Activated naive CD4-positive, alpha-beta T cell (primary cell): ENCODE measurements at places on chromosomes 7 and 10.

DNA sequence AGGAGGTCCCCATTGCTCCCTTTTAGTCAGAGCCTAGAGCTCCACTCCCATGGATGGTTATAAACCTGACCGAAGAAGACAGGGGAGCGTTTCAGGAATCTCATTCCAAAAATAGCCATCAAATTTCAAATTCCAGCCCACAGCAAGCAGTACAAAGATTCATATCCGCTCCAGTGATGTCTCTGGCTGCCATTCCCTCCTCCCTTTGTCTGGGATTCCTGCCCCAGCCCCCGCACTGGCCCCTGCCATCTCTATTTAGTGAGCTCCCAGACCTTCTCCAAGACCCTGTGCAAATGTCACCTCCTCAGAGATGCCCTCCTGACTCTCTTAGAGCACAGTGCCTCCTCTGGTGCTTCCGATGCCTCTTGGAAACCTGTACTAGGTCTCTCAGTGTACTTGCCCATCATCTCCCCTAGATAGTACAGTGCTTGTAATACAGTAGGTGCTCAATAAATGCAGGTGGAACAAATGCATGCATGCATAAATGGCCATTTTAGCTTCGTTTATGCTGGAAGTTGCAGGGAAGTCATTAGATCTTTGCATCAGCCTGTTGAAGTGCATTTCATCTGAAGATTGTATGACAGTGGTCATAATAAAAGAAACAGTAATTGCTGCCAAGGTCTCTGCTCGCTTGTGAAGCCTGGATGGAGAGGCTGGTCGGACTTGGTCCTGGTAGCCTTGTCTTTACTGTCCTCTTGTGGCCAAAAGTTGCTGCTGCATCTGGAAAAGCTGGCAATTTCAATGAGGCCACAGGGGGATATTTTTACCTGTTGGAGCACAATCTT, 32.0 kb upstream of the HABP2 start:
- no peak for DNase-seq

- DNase-seq = no peak
Measured at GRCh38 chr10:62171791-62172190, 96.9 kb downstream of the RTKN2 start.

DNA sequence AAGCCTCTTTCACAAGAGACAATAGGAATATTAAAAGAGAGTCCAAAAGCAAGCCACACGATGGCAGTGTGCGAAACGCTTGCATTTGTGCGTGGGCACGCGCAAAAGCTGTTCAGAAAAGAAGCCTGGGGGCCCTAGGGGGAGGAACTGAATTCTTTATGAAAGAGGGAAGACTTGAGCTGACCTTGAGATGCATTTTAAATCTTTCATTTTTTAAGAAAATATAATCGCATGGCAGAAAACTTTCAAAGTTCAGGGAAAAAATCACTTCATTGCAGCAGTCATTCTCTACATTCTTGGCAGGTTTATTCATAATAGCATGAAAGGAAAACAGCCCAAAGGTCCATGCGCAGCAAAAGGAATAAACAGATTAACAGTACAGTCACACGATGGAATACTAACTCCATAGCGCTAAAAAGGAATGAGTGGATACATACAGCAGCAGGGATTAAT, 206.5 kb upstream of the PRKCQ start:
- no peak for DNase-seq

DNA sequence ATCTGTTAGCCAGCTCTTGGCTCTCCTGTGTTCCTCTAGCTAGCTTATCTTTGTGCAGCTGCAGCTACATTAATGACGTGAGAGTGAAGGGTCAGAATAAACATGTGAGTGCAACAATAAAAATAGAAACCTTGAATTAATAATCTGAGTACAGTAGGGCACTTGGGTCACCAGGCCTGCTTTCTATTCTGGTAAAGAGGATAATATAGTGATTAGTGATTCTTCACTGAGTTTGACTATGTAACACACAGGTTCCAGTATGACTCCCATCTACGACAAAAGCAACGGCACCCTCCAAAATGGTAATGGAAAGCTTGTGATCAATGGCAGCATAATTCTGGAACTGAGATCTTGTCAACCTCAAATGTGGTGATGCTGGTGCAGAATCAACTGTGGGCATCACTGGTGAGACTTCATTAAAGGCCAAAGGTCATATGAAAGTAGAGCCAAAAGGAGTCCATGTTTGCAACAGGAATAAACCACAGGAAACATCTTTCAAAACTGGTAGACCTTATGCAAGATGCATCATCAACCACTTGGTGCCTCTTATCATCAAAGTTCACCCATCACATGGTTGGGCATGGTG, 77.6 kb downstream of the NRBF2 start:
- no peak for DNase-seq

- no peak for DNase-seq
Measured at GRCh38 chr10:120609006-120609405, 152.0 kb downstream of the PLPP4 start.

GRCh38 chr7:125908711-125909110, 979.1 kb upstream of the POT1 start:
- no peak for DNase-seq

- DNase-seq = no peak
Measured at GRCh38 chr10:71323407-71323806, 4.3 kb downstream of the SLC29A3 start.

- no peak for DNase-seq
Measured at GRCh38 chr7:4745971-4746919, 29.2 kb upstream of the AP5Z1 start.

- DNase-seq = no peak
Measured at GRCh38 chr10:32160864-32161263, 104.6 kb upstream of the KIF5B start.

GRCh38 chr7:6271060-6271658, 1.3 kb downstream of the CYTH3 start:
- no peak for DNase-seq

DNA sequence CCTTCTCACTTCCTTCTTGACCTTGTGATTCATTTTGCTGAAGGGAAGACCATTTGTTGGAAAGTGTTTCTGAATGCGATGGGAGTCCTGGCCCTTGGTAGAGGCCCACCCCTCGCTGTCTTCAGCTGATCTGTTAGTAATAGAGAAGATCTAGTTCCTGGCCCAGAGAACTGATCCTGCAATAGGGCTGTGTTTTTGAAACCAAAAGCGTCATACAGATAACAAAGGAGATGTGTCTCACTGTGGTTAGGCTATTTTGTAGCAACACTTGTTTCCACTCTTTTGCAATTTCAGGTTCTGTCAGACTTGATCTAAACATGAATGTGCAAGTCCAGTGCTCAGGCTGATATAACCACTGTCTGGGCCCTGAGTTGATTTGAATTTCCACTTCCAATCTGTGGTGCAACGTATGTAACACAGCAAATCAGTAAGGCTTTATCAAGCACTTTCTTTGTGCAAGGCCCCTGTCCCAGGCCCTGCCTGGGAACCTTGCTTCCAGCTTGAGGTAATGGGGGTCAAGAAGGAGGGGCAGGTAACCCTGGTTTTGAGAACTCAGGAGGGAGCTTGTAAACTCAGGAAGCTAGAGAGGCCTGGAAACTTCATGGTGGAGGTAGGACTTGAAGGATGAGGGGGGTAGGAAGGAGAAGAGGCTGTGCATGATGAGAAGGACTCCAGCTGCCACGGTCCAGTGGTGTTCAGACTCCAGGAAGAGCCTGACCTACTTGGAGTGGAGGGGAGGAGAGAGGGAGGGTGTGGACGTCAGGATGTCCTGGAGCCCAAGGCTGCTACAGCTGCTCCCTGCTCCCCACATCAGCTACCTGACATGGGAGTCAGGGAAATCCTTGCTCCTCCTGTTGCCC, 42.2 kb upstream of the SRGN start:
- no peak for DNase-seq

GRCh38 chr7:37236906-37237305, 211.8 kb downstream of the ELMO1 start:
- no peak for DNase-seq

DNA sequence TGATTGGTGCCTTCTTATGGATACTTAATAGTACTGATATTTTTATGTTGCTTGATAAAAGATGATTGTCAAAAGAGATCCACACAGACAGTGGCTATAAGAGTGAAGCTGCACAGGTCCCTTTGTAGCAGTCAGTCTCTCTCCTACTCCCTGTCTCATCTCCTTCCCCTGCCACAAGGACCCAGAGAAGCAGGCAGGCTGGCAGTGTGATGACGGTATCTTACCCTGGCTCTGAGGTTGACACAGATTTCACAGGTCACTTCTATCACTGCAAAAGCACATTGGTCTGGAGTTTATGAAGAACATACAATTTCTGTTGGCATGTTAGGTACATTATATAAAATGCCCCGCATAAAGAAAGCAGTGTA, 64.4 kb upstream of the AHR start:
- DNase-seq = no peak

GRCh38 chr10:66144016-66144415, 781.8 kb upstream of the LRRTM3 start:
- no peak for DNase-seq

GRCh38 chr10:77618117-77618516, 19.5 kb downstream of the KCNMA1 start:
- no peak for DNase-seq

DNA sequence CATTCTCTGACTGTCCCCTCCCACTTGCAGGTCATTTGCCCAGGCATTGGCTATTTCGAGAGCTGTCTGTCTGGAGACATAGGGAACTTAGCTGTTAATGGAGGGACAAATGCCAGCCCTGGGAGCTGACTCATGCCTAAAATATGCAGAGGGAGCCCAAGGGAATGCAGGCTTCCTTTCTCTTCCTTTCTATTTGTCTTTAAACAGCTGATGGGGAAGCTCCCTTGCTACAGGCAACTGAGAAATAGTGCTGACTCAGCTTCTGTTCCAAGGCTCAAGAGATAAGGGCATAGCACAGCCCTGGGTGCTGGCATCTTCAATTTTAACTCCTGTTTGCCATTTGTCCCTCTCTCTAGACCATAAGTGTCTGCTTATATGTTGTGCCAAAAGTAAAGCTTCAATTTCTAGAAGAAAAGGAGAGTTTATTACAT, 82.7 kb upstream of the C1GALT1 start:
- DNase-seq = no peak

DNA sequence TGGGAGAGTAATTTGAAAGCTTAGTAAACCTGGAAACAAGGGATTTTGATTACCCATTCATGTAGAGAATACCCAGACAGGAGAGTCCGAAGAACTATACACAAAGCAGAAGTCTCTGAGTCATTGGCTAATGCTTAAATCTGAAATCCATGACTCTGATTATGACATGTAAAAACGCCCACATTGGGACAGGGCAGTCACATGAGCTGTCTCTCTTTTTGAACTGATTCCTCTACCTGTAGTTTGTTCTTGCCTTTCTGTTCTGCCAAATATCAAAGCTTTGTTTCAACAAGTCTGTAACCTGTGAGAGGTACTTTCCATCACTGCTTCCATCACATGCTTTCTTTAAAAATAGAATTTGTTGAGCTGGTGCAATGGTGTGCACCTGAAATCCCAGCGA, 4.3 kb upstream of the GPNMB start:
- no peak for DNase-seq

DNA sequence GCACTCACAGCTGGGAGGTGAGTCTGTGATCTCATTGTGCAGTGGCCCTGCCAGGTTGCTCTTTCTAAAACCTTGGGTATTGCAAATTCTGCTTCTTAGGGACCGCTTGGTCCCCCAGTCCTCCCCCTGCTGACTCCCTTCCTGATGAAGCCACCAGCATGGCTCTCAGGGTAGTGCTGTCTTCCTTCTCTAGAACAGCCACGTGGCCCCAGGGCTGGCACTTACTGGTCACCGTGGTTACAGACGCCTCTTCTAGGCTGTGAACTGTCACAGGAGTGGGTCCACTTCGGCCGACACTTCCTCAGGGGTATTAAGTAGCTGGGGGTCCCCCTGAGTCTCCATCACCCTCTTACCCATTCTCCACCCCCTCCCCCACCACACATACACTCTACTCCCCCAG, 2.7 kb upstream of the HTRA1 start:
- DNase-seq = no peak

- no peak for DNase-seq
Measured at GRCh38 chr10:22369434-22370072, 24.3 kb downstream of the SPAG6 start.

GRCh38 chr7:3980300-3980643, 679.2 kb downstream of the SDK1 start:
- no peak for DNase-seq

DNA sequence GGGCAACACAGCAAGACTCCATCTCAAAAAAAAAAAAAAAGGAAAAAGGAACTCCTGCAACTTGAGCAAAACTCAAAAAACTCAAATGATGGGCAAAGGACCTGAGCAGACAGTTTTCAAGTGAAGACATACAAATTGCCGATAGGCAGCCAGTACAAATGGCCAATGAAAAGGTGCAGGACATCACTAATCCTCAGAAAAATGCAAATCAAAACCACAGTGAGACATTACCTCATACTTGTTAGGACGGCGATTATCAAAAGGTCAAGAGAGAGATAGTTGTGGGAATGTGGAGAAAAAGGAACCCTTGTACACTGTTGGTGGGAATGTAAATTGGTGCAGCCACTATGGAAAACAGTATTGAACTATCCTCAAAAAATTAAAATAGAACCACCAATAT, 16.8 kb downstream of the SVOPL start:
- no peak for DNase-seq

GRCh38 chr10:27372095-27372494, 131.5 kb upstream of the ACBD5 start:
- DNase-seq = no peak

DNA sequence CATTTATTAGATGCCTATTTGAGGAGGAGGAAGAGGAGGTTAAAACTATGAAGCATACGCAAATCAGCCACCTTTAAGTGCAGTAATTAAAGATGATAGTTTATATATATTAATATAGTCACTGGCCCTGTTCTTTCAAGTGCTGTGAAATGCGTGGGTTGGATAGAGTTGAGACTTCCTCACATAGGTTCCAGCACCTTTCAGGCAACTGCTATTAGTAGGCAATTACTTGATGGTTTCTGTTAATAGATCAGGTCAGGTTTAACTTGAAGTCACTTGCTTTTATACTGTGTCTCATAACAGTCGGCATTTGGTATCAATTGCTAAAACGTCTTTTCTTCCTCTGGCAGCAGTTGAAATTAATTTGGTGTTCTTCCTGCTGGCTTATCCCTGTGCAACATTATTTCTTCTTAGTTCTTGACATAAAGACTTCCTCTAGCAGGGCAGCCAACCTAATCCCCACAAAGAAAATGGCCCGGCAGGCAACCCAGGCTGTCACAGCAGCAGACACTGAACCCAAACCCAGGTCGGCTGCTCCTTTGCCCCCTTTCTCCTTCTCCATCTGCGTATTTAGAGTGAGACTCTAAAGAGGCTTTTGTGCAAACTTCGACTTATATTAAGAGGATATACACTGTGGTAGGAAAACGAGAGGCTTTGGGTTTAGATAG, 35.3 kb upstream of the BET1 start:
- no peak for DNase-seq

DNA sequence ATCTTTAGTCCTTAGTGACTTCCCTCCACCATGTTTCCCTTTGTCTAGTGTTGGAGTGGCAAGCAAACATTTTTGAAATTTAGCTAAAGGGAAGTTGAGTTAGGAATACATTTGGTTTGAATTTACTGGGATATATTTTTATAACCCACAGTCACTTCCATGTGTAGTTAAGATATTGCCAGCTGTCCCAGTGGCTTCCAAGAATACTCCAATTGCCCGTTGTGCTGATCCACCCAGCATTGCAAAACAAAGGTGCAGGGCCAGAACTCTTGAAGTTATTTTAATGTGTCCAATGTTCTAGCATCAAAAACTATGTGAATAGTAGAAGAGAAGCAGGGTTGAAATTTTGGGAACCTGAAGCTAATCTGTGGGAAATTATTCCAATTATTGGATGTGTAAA, 2.5 kb upstream of the P4HA1 start:
- DNase-seq = no peak
